ENCODE measurements at places on chromosomes 5 and 9.

DNA sequence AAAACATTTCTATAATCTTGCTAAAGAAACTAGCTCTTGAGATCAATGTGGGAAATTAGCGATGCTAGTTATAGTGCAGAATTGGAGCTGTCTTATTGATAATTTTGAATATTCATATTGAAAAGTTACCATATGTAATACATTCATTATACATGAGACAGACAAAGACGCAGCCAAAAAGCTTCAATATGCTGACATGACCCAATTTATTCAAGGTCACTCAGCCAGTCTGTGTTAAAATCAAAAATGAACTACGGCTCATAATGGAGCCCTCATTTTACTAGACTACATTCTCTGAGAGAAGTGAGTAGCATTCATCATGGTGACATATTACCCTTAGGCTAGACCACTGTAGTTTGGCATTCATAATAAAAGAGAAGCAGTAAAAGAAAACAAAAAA, 107.3 kb upstream of the GABRG2 start:
- no peak for DNase-seq

DNA sequence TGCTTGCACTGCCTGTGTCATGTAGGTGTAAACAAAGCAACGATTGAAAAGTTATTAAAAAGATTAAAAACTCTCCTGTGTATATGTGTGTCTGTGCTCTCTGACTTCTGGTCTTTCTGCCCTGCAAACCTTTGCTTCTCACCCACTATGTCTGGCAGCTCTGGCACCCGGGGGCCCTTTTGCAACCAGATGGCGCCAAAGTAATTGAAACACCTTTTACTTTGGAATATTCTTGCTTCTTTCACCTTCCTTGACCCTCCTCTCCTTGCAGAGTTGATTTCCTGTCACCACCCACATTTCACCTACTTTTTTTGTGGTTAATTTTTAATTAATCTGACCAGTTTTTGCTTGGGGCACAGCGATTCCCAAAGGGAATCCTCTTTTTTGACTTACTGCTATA, 275.5 kb downstream of the ARHGEF28 start:
- no peak for DNase-seq

- no peak for DNase-seq
Measured at GRCh38 chr5:15252331-15252730, 247.6 kb upstream of the FBXL7 start.

DNA sequence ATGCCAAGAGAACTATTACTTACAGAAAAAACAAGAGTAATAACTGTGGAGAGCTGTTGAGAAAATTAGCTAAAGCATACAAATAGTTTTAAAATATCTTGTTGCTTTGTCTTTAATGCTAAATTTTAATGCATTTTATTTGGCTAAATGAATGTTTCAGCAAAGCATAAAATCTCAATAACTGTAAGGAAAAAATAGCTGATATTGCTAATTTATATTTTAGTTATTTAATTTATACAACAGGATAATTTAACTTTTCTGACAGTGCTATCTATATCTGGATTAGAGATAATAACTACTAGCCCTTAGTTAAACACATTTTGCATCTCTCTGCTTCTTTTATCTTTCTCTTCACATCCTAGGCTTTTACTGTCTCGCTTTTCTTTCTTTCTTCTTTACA, 1014.9 kb upstream of the COX7C start:
- DNase-seq, result no peak

GRCh38 chr5:136455409-136455808, 90.1 kb upstream of the TRPC7 start:
- DNase-seq, result no peak

DNA sequence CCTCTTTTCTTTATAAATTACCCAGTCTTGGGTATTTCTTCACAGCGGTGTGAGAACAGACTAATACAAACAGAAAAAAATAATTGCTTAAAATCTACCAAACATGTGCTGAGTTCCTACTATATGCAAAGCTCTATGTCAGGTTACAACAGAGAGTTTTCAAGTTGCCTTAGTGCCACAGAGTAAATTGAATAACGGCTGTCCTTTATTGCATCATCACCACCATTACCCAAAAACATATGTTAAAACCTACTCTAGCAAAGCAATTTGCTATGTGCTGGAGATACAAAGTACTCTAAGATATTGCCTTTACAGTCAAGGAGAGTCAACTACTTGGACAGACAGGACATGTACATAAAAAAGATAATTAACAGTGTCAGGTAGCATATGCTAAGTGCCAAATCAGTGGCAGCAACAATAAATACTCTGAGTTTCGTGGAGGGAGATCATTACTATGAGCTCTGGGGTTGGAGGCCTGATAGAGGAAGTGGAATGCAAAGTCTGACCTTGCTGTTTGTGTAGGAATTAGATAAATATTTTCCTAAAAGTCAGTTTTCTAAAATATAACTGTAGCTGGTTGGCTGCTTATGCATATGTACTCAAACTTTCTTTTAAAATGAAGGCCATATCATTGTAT, 1058.7 kb upstream of the WWC1 start:
- DNase-seq, result no peak

GRCh38 chr5:151740958-151741373, 17.5 kb downstream of the ATOX1 start:
- no peak for DNase-seq

DNA sequence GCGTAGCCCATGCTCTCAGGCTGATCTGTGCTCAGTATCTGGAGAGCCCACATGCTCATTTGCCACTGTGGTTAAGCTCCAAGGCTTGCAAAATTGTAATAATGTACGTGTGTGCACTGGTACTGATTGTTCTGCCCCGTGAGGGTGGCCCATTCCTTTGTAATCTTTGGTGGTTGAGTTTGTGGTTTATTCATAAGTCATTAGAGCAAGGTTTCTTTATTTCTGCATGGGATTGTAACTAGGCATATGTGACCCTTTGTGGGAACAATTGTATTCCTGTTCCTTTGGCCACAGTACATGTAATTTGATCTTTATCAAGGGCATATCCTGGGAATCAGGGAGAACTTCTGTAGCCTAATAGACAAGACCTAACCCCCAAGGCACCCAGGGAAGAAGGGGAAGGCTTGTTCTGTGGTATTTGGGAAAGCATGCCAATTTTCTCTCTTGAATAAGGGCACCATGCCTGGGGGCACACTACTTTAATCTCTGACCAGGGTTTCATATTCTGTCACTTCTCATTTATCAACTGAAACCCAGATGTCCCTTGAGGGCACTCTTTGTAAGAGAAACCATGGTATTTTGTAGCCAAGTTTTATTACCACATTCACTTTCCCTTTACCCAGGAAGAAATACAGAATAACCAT, 74.6 kb downstream of the NPR3 start:
- no peak for DNase-seq

- no peak for DNase-seq
Measured at GRCh38 chr5:153358315-153358976, 132.0 kb upstream of the GRIA1 start.

DNA sequence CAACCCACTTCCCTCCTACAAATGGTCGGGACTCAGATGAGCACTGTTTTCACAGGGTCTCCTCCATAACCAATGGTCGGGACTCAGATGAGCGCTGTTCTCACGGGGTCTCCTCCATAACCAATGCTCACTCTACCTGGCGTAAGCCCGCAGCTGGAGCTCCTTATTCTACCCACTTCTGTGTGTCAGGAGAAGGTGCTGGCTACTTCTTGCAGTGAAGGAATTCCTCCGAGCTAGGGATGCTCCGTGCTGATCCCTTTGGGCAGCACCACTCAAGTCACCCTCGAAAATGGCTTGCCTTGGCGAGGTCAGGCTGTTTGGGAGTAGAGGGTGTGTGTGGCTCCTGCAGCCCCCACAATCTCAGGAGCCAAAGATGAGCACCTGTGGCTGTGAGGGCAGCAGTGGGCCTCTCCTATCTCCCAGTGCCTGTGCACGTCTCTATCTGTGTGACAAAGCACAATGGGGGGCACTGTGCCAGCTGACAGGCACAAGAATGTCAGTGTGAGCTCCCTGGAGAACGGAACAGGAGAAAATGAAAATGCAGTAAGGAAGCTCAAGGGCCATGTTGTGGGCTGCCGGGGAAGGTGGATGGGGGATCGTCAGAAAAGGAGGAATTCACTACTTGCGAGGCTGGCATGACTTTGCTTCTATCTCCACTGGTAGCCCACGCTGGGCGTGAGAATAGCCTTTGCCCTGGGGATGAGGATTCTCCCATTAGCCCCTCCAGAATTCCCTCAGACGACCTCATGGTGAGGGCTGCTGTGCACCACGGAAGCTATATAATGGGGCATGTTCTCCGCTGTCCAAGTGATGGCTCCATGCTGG, 3.9 kb upstream of the BTNL9 start:
- DNase-seq, result no peak

DNA sequence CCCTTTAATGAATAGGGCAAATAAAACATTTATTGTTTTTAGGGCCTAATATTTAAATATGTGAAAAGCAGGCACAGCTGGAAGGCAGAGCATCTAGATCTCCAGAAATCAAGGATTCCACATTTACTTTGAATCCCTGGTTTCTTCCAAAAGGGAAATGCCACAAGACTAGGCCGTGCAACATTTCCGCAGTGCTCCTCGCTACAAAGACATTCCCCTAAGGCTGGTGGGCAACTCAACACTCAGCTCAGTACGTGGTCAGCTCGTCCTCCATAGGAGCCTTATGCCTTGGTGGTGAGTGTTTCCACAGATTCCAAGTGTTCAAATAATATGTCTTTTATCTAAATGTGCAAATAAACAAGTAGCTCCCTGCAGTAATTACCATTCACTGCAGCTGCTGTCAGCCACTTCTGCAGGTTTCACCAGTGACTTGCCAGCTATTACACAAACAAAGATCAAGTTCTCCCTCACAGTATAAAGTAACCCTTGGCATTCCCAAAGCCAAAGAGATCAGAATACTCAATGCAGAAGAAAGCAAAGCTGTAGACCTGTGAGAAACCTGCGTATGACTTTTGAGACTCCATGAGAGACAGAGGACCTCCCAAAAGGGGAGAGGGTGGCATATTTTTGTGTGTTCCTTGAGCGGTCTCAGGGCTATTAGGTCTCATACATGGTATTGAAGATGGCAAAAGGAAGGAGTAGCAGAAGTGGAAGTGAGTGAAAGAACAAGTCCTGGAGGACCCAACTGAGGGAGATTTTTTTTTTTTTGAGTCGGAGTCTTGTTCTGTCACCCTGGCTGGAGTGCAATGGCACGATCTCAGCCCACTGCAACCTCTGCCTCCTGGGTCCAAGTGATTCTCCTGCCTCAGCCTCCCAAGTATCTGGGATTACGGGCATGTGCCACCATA, 38.0 kb upstream of the TENT2 start:
- no peak for DNase-seq

GRCh38 chr9:19411316-19411715, 2.5 kb downstream of the ACER2 start:
- no peak for DNase-seq

GRCh38 chr5:138714694-138715093, 38.5 kb upstream of the CTNNA1 start:
- DNase-seq, result no peak

DNA sequence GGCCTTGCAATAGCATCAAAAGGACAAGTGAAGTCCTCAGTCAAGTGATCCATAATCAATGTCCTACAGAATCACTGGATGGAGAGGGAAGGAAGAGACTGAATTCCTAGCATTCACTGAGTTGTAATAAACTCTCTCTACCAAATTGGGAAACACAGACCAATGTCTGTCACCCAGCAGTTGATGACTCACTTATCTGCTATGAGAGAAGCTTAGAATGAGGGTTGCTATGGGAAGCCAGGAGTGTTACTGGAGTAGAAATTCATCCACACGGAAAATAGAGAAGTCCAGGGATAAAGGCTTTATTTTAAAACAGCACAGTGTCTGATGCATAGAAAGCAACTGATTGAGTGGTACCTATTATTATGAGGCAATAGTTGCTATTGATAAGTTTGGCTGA, 407.4 kb downstream of the BRINP1 start:
- DNase-seq, result no peak

- DNase-seq, result peak; percentile 16
Measured at GRCh38 chr9:19720377-19720776, 68.5 kb downstream of the SLC24A2 start.

DNA sequence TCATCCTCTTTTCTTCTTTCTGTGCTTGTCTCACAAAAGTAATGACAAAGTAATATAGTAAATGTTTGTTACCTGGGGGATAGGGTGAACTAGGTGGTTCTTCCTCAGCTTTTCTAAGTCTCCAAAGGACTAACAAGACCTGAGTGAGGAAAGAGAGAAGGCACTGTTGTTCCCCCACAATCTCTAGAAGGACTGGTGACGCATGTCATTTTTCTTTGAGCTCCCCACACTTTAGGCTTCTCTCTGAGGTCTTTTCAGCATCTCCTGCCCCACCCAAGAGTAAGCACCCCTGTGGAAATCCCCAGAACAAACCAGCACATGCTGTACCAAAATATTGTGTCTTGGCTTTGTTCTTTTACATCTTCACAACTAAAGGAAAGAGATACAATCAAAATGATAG, 2.4 kb upstream of the IL7R start:
- DNase-seq, result no peak

- DNase-seq, result no peak
Measured at GRCh38 chr9:37042421-37042820, 8.4 kb upstream of the PAX5 start.

- no peak for DNase-seq
Measured at GRCh38 chr9:110156902-110157301, 51.1 kb downstream of the C9orf152 start.

Data from progenitor cell of endocrine pancreas (in vitro differentiated cells).